Hindlimb muscle (tissue), 1 donor: ENCODE measurements at places on chromosomes 4 and X. TPM values are rescaled to one million over a fixed set of nuclear protein-coding genes. Genes with fewer than 3 reads are reported as not detected.

TXK gene
- 0.65 TPM for polyA plus RNA-seq

GLOD5 gene
- not detected for polyA plus RNA-seq

DNA sequence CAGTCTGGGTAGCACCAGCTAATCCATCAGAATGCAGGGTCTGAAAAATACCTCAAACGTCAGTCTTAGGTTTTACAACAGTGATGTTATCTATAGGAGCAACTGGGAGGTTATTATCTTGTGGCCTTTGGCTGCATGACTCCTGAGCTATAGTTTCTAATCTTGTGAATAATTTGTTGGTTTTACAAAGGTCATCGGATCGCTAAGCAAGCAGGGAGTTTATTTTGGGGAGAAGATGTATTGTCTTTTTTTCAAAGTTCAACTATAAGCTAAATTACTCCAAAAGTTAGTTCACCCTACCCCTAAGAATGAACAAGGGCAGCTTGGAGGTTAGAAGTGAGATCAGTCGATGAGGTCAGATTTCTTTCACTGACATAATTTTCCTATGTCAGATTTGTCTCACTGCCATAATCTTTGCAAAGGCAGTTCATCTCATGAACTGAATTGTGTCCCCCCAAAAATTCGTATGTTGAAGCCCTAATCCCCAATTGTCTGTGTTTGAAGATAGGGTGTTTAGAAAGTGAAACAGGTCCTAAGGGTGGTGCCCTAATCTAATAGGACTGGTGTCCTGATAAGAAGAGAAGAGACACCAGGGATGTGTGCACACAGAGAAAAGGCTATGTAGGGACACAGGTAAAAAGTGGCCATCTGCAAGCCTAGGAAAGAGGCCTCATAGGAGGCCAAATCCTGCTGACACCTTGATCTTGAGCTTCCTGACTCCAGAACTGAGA, 175.8 kb upstream of the GALNT7 start:
- no peak for DNase-seq

- no peak for DNase-seq
Measured at GRCh38 chr4:124121461-124121971, 591.0 kb downstream of the ANKRD50 start.
